CD4-positive, alpha-beta T cell treated with Interleukin-4 for 1 hour (primary cell): ENCODE measurements at places on chromosomes 2 and 18.
A peak's percentile ranks its signal among the peaks of the same experiment; 100 is the strongest.

DNA sequence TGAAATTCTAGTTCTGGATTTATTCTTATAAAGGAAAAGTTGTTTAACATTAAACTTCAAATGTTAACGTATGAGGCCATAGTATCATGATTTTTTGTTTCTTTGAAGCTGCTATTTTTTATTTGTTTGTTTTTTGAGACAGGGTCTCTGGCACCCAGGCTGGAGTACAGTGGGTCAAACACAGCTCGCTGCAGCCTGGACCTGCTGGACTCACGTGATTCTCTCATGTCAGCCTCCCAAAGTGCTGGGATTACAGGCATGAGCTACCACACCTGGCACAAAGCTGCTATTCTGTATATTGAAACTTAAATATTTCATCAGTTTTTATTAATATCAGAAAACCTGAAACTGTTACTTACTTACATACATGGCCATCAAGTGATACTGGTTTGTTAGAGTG is 89.5 kb upstream of the RPRM start:
- no peak for DNase-seq

DNA sequence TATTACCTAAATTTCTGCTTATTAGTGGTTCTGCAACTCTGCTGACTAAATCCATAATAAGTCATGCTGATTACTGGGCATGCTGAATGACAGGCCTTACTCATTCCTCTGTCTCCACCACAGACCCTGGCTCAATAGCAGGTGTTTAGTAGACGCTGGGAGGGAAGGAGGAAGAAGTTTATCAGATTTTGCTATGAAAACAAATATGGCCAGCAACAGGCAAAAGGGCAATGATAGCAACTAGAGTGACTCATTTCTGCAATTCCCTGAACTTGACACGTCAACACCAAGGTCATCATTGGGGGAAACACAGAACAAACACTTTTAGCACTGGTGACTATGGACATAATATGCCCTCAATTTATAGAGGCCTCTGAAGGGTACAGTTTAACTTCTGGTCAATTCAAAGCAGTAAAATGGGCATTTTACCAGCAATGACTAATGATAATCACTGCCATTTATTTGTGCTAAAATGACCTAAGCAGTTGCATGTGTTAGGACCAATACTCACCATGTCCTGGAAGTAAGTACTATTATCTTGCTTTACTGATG is 35.2 kb downstream of the TMEM163 start:
- DNase-seq = no peak

DNA sequence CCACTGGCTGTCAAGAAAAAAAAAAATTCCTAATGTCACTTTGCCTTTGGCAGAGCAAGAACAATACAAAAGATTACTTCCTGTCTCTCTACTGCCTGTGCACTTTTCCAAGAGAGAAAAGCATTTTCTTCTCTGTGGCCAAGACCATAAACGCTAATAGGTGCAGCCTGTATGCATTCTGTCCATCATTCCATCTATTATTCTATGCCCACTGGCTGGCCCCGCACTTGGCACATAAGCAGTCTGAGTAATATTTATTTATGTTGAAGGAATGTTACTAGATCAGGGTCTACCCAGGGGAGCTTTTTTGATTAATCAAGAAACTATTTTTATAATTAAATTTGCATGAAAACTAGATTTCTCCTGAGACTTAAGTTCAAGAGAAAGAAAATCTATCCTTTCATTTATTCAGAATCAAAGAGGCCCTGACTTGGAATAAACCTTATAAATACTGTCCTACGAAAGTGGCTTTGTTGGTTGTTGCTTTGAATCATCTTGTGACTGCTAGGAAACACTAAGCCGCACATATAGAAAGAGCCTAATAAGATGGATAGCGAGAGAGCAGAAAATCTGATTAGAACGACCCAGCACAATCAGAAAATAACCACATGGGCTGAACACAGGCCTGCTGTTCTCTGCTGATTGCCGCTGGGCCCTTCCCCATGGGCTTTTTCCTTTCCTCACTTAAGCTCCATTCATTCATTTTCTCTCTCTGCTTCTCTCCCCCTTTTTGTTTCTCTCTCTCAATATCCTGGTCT is 59.4 kb downstream of the MMADHC start:
- no peak for DNase-seq

DNA sequence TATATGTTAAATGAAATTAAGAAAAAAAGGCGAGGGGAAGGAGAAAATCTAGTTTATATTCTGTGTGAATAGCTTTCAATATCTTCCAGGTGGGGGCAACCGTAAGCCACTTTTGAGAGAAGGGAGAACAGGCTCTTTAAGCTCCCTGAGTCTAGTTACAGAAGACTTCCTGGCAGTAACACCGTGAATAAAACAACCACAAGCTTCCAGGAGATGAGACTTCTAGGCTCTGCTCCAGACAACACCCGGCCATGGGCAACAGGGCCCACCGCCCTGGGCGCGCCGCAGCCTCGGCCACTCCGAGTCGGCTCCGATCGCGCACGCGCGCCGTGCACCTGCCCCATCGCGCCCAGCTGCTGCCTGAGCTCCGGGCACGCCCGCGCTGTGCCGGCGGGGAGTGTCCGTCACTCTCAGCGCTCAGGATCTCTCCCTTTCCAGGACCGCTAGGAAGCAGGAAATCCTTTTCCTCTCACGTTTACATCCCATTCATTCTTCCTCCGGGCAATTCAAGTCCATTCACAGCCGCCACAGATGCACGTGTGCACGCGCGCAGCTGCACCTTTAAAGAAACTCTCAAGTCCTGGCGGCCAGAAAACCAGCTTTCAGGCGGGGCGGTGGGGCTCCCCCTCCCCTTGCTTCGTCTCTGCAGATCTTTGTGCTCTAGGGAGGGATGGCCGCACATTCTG is 19.4 kb upstream of the PAX3 start:
- no peak for DNase-seq

GRCh38 chr2:170052151-170052550 is 125.8 kb upstream of the MYO3B start:
- DNase-seq = no peak

GRCh38 chr2:43026426-43027096 is 199.8 kb downstream of the ZFP36L2 start:
- DNase-seq = no peak

GRCh38 chr2:39452396-39452795 is 15.3 kb upstream of the MAP4K3 start:
- no peak for DNase-seq

DNA sequence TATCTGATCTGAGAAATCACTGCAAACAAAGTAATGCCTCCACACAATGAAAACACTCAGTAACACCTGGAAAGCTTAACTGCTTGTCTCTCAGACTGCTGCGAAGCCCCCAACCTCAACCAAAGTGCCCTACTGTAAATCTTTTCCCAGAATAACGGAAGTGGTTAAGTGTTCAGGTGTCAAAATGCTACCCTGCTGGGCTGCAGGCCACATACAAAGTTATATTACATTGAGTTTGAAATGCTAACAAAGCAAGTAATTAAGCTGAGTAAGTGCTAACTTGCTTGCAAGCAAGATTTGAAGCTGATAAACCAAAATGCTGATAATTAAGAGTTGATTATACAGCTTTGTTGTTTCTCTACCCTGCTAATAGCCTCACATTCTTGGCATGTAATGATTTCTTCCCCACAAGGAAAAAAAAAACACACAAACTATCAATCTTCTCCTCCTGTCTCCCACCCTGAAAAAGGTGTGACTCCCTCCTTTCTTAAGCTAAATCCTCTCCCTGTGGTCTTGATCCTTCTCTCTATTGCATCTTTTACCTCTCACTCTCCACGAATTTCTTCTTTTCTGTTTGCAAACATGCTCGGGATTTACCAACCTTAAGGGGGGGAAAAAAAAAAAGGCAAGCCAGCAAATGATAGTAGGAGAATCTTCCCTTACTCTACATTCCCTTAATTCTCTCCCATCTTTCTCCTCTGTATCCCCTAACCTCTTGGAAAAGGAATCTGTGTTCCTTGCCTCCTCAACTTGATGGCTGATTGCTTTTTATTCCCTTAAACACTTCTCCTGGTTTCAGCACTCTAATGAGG is 266.8 kb upstream of the SIX3 start:
- peak; percentile 1 for DNase-seq

- DNase-seq = no peak
Measured at GRCh38 chr18:11411048-11411447, 198.3 kb upstream of the SLC35G4 start.

GRCh38 chr2:67083951-67084350 is 313.2 kb upstream of the ETAA1 start:
- DNase-seq = no peak

DNA sequence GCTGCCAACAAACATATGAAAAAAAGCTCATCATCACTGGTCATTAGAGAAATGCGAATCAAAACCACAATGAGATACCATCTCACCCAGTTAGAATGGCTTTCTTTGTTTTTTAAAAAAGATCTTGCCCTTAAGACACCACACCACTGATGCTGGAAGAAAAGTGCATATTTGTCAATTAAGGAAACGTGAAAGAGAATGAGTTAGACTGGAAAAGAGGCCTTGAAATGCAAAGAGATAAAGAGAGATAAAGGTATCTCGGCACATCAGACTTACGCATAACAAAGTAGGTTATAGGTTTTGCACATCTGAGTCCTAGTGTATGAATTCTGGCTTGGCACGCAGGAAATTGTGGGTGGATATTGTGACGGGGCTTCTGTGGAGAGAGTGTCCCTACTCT is 149.5 kb downstream of the MTX2 start:
- no peak for DNase-seq

DNA sequence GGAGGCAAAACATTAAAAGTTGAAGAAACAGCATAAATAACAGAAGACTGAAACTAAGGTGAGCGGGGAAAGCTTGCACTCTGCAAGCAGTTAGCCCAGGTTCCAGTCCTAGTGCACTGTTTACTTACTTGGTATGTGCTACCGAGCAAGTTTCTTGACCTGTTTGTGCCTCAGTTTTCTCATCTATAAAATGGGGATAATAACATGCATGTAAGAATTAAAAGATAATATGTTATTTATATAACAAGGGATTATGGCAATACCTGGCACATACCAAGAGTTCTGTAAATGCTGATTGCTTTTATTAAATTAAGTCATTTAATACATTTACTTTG is 37.1 kb upstream of the IKZF2 start:
- DNase-seq = no peak

DNA sequence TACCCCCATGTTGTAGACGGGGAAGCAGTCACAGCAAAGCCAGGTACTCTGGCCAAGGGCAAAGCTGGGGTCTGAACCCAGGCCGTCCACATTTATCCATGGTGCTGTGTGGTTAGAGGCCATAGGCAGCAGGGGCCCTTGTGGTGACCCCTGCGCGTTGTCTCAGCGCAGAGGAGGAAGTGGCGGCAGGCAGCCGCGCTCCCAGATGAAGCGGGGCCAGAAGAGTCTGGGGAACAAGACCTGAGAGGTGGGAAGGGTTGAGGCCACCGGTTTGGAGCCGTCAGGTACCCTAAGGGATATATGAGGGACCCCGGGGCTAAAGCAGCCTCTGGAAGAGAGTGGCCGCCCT is 770 bp downstream of the ZNF396 start:
- peak; percentile 14 for DNase-seq

DNA sequence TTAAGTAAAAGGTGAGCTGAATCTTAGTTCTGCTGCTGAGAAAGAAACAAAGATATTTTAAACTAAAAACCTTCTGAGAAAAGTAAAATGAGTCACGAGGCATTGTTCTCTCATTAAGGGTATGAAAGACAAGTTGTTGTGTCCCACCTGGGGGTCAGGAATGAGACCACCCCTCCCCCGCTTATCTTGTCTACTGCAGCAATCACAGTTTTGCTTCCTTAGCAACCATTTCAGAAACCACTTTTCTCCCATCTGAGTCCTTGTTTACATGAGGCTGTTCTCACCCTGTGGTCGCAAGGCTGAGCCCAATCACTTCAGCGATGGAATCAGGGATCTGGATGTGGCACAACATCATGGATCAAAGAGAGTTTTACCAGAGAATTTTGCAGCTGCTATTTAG is 377.6 kb upstream of the NETO1 start:
- DNase-seq = no peak

GRCh38 chr18:59109375-59109774 is 30.3 kb upstream of the SEC11C start:
- DNase-seq = no peak
